Femur (tissue), 1 donor: ENCODE measurements at places on chromosomes 4 and X.

DNA sequence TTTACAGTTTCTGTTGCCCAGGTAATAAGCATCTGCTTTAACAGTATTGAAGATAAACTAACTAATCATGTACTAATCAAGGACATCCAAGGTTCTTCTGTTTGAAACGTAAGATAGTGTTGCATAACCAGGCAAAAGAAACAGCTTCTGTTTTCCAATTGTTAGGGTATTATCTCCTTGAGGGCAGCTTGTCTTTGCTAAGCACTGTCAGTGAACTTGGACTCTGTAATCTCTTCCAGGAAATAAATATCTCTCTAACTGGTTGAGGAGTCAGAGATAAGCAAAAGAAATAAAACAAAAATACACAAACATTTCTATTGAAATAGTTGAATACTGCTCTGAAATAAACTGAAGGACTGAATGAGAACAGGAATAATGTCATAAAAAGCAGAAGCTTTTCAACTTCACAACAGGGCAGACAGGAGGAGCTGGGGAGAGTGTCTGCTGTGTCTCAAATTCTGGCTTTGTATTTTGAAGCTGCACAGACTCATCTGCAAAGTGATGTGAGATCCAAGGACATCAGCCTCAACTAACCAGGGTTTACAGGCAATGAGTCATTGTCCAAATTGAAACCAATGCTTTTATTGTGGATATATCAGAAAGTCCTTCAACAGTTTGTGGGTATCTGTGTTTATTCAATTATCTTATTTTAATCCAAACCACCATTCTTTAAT lies 1253.0 kb upstream of the PCDH7 start:
- DNase-seq, result no peak

- DNase-seq, result peak; percentile 25
Measured at GRCh38 chrX:37905436-37906147, 58.2 kb upstream of the DYNLT3 start.

DNA sequence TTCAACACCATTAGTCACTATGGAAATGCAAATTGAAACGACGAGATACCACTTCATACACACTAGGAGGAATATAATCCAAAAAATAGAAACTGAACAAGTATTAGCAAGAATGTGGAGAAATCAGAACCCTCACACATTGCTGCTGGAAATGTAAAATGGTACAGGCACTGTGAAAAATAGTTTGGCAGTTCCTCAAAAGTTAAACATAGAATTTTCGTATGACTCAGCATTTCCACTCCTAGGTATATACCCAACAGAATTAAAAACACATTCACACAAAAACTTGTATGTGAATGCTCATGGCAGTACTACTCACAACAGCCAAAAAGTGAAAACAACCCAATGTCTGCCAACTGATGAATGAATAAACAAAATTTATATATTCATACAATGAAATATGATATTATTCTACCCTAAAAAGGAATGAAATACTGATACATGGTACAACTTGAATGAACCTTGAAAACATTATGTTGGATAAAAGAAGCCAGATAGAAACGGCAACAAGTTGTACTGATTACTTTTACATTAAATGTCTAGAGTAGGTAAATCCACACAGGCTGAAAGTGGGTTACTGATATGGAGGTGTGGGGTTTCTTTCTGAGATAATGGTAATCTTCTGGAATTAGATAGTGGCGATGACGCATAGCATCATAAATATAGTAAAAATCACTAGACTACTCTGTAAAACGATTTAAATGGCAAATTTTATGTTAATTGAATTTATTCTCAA lies 22.3 kb downstream of the TEC start:
- DNase-seq, result no peak

DNA sequence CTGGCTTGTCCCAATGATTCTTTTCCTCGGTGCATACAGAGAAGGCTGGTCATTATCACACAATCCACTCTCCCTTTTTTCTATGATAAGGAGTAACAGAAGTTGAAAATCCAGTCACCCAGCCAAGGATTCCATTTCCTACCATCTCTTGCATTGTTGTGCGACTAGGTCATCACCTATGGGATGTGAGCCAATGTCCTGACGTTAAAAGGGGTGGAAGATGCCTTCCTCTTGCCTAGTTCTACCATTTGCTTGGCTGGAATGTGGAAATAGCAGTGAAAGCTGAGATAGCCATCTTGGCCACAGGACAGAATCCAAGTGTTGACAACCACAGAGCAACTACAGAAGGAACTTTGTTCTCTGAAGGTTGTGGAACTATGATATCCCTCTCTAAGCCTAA lies 132.2 kb upstream of the KIT start:
- DNase-seq, result no peak

DNA sequence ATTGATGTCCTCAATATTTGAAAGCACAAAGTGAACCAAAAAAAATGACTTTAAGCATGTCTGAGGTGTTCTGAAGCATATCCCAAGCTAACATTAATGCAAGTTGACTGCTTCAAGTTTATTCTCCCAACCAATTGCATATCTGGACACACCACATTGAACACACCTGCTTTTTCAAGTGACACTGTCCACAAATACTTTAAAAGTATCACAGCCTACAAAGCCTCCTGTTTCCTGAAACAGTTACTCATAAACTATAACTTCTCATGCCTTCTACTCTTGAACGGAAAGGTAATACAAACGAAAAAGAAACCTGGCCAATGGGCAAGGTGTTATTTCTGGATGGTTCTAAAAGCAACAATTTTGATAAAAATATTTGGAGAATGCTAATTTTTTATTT lies 1.1 kb downstream of the CDKL2 start:
- DNase-seq, result no peak

- no peak for DNase-seq
Measured at GRCh38 chr4:156931267-156931666, 40.3 kb downstream of the PDGFC start.

GRCh38 chrX:40147971-40148370 lies 50.2 kb upstream of the BCOR start:
- no peak for DNase-seq

- DNase-seq, result peak; percentile 70
Measured at GRCh38 chr4:10456595-10457254, 501 bp downstream of the ZNF518B start.

DNA sequence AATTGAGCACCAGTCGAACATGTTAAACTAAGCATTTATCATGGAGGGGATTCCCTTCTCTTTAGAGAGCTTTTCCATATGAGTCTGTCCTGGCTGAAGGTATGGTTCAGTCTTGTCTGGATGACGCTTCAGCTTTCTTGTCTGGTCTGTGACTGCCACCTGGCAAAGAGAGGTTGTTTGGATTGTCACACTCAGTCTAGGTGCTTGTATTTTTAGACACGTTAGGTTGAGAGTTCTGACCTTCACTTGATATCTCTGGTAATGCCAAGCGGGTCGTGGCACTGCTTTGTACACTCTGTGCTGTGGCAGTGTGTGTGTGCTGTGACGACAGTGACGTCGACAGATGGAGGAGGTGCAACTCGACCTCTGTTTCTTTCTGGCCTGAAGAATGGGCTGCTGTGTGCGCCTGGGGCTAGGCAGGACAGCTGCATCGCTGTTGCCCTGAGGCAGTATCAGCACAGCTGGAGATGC lies 12.6 kb downstream of the NOCT start:
- DNase-seq, result no peak

DNA sequence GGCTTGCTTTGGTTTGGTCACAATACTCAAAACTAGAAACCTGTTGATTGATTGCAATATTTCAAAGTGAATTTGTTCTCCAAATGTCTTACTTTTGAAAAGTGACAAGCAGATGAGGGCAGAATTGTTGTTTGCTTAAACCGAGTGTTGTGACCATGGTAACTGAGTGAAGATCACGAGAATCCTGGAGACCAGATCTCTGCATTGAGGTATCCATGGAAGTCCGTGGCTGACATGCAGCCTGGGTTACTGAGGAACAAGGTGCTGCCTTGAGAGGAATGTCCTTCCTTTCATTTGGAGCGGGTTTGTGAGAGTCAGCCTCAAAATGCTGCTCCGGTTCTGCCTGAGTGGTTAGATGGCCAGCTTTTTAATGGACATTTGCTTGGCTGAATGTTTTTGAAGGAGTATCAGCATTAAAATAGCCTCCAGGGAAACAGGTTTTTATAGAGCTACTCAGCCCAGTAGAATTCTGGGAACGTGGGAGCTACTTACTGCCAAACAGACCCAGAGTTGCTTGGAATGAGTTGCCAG lies 31.3 kb downstream of the NYX start:
- no peak for DNase-seq

GRCh38 chr4:119872371-119873016 lies 194.2 kb downstream of the MAD2L1 start:
- DNase-seq, result no peak

DNA sequence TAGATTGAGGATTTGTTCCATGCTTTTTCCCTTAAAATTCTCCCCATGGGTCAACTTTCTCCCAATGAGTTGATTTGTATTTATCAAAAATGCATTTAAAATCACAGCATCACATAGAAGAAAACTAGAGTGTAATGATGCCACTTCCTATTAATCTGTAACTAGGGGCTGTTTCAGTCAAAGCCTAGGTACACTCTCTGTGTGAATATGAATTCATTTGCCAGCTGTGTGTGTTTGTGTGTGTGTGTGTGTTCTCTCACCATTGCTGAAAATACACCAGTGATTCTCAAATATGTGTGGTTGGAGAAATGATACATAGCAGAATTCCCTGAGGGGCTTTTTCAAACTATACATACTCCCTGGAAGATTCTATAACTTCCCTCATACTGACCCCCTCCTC lies 546.5 kb downstream of the KLHL13 start:
- no peak for DNase-seq

DNA sequence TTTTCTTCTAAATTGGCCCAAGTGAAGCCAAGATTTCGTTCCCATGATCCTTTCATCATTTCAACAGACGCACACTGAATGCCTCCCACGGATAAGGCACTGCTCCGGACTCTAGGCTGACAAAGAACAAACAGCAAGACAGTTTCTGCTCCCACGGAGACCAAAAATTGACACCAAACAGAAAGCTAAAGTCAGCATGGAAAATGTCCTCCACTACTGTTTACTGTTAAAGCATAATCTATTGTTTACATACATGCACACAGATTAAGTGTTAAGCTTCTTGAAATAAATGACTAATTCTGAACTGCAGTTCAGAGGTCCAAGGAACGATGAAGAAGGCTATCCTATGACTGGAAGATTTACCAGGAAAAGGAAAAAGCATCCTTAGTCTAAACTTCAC lies 199.6 kb downstream of the AASDH start:
- no peak for DNase-seq

- no peak for DNase-seq
Measured at GRCh38 chrX:104806346-104806745, 240.3 kb downstream of the IL1RAPL2 start.

DNA sequence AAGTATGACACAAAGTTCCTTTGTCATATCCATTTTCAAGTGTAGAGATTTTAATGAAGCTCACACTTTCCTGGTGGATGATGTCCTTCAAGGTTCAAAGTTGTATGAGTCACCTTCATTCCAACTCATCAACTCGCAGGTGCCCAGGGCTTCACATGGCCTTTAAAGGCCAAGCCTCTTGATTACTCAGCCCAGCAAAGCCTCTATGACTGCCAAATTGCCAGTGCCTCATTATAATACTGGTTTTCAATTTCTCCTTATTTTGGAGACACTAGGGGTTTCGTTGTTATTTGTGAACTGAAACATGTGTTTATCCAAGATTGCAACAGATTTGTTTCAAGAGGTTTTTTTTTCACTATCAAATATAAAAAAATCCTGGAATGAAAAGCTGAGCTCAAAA lies 45.9 kb upstream of the PPP3CA start:
- DNase-seq, result no peak

DNA sequence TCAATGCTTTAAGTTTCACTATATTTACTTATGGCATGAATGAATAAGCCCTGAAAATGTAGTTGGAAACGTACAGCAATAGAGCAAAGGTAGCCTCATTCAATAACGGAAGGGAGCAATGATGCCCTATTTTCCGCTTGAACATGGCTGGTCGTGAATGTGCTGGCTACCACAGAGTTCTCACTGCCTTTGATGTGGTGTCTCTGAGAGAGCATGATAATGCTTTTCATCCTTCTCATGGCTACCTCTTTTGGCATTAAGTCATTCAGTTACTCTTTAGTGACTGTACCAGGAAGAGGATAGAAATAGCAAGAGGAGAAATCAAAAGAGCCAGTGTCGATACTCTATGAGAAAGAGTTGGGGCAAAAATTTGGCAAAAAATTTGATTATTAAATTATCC lies 308.0 kb downstream of the PPP3CA start:
- no peak for DNase-seq

DNA sequence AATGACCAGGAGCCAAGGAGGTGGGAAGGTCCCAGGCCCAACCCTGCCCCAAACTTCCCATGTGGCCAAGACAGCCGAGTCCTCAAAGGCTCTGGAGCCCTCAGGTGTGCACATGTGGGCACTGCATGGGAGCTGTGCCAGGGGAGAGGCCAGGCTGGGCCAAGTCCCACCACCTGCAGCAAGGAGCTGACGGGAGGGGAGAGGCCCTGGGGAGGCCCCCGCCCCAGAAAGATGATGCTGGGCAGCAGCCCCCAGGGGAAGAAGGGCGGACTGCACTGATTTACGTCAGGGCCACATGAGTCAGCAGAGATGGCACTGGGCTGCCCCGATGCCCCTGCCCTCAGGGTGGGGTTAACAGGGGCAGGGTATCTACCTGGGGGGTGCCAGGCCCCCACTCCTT lies 1.4 kb downstream of the L1CAM start:
- DNase-seq, result no peak

DNA sequence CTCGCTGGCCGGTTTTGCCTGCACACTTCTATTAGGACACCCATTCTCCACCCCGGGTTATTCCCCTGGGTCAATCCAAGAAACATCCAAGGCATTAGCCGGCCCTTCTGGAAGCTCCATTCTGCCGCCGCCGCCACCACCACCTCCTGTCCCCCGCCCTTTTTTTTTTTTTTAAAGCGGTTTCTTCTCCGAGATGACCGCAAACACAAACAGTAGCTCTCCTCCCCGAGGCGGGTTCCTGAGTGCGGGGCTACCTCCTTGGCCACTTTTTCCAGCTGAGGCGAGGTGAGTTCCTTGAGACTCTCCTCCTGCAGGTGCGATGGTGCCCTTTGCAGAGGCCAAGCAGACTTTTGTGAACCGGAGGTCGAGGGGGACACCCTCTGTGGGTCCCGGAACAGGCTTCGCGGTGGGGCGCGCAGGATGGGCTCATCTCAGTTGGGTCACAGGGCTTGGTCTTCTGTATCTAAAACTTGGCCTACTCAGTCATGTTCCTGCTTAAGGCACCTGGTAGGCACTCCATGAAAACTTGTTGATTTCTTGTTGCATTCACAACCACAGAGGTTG lies 930 bp downstream of the NWD2 start:
- no peak for DNase-seq

- DNase-seq, result no peak
Measured at GRCh38 chrX:103382877-103383276, 6.5 kb downstream of the BEX3 start.
